ENCODE measurements at places on chromosomes 3 and 15. TPM values are rescaled to one million over a fixed set of nuclear protein-coding genes. Genes with fewer than 3 reads are reported as not detected.

- H3K27ac ChIP-seq, result peak overlapping the region; percentile 89
- H3K27me3 ChIP-seq, result no peaks in the 10 kb centered on the region
- no peaks in the 10 kb centered on the region for H3K36me3 ChIP-seq
- peak; percentile 69 for DNase-seq
- H3K4me3 ChIP-seq, result no peak overlapping the region
Observed at GRCh38 chr15:99511866-99512661, 53.7 kb upstream of the MEF2A start.

GRCh38 chr3:81425198-81425868 is 336.1 kb downstream of the GBE1 start:
- no peak for DNase-seq
- H3K4me3 ChIP-seq, result no peak overlapping the region

- H3K27ac ChIP-seq, result no peak overlapping the region
- no peak overlapping the region for H3K4me3 ChIP-seq
- no peaks in the 10 kb centered on the region for H3K36me3 ChIP-seq
- no peak for DNase-seq
- H3K27me3 ChIP-seq, result no peaks in the 10 kb centered on the region
Observed at GRCh38 chr3:31311559-31311958, 221.2 kb upstream of the STT3B start.

DNA sequence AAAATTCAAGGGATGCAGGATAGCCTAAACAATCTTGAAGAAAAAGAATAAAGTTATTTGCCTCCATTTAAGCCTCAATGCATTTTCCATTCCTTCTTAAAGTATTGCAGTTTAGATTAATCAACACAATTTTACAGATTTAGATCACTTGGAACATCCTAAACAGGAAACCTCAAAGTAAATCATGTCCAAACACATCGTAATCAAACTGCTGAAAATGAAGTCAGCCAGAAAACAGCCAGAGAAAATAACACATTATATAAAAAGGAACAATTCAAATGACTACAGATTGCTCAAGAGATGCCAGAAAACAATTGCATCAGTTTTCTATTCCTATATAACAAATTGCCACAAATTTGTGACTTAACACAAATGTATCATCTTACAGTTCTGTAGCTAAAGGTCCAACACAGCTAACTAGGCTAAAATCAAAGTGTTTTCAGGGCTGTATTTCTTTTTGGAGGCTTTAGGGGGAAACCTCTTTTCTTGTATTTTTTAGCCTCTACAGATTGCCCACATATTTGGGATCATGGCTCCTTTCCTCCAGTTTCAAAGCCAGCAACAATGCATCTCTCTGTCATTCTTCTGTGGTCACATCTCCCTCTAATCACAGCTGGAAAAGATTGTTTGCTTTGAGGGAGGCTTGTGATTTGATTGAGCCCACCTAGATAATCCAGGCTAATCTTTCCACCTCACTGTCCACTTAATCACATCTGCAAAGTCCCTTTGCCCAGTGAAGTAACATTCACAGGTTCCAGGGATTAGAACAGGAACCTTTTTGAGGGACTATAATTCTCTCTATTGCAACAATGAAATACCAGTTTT is 543.3 kb upstream of the UBE2E2 start:
- no peaks in the 10 kb centered on the region for H3K27me3 ChIP-seq
- no peaks in the 10 kb centered on the region for H3K36me3 ChIP-seq
- H3K4me3 ChIP-seq, result no peak overlapping the region
- DNase-seq, result no peak
- H3K27ac ChIP-seq, result no peak overlapping the region
- no peaks in the 10 kb centered on the region for H3K4me1 ChIP-seq

- H3K27ac ChIP-seq, result no peak overlapping the region
- DNase-seq, result no peak
Observed at GRCh38 chr15:52340093-52340492, 44.5 kb upstream of the MYO5C start.

GRCh38 chr3:51391566-51392354 is 675 bp downstream of the RBM15B start:
- no peaks in the 10 kb centered on the region for H3K4me1 ChIP-seq
- no peak for DNase-seq
- no peaks in the 10 kb centered on the region for H3K27me3 ChIP-seq
- peaks cover 57% of the 10 kb centered on the region for H3K36me3 ChIP-seq
- H3K27ac ChIP-seq, result peak overlapping the region; percentile 87

- no peaks in the 10 kb centered on the region for H3K27me3 ChIP-seq
- no peaks in the 10 kb centered on the region for H3K36me3 ChIP-seq
- no peak overlapping the region for H3K4me3 ChIP-seq
- no peak overlapping the region for H3K27ac ChIP-seq
Observed at GRCh38 chr3:32009957-32010356, 28.4 kb downstream of the ZNF860 start.

GPR62 gene
- total RNA-seq, result 0.12 TPM

SLC22A13 gene
- not detected for total RNA-seq

CNTN6 gene
- total RNA-seq, result 0.28 TPM

All from right atrium auricular region (tissue), 2 donors.